ENCODE measurements at places on chromosomes 2 and 18.

GRCh38 chr2:29165362-29166241 lies 50.4 kb downstream of the CLIP4 start:
- no peak for DNase-seq

DNA sequence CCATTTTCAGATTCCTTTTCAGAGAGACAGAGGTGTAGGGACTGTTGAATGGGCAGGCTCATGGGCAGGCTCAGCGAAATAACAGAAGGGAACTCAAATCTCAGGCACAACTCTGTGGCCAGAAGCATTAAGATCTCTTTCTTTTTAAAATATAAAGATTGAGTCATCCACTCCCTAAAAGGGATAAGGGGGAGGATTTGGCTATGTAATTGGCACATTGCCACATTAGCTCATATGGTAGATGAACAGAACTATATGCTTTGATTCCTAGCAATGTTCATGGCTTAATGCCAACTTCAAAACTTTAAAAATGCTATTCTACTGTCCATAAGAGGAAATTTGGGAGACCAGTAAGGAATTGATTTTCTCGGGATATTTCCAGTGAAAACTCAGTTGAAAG lies 53.8 kb upstream of the SLC5A7 start:
- no peak for DNase-seq

DNA sequence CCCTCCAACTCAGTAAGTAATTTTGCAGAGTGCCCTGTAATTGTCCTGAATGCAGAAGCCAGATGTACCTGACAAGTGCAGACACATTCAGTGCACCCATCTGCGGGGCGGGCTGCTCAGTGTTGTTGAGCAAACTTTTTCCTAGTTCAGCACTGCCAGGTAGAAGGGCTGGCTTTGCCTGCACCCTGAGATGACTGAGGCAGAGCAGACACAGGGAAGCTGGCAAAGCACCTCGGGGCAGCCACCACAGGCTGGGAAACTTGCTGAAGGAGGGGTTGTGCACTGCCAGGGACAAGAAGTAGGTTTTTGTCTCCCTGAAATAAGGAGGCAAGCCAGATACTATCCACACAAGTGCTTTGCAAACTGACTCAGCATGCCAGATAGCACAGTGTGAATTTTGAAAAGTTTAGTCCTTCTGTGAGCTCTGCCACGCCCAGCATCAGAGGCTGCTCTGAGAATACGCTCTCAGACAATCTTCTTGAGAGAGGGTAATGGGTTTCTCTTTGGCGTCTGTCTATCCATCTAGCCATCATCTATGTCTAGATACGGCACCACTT lies 62.3 kb downstream of the SOWAHC start:
- no peak for DNase-seq

DNA sequence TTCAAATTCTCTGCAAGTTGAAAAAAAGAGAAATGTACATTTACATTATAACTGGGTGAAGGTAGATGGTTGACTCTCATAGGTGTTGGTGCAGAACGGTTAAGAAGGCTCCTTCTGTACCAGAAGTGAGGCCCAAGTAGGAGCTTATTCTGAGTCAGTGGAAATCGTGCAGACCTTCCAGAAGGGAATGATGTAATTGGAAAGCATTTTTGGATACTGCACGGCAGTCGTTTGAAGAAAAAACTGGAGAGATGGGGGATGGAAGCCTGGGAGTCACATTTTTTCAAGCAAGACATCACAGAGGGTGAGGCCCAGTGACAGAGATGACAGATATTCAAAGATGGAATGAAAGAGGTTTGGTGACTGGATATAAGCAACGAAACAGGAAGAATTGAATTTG lies 39.4 kb downstream of the HRH4 start:
- DNase-seq: no peak

GRCh38 chr2:236120829-236121228 lies 47.4 kb downstream of the GBX2 start:
- DNase-seq: no peak

GRCh38 chr2:66550826-66551225 lies 115.9 kb downstream of the MEIS1 start:
- no peak for DNase-seq

DNA sequence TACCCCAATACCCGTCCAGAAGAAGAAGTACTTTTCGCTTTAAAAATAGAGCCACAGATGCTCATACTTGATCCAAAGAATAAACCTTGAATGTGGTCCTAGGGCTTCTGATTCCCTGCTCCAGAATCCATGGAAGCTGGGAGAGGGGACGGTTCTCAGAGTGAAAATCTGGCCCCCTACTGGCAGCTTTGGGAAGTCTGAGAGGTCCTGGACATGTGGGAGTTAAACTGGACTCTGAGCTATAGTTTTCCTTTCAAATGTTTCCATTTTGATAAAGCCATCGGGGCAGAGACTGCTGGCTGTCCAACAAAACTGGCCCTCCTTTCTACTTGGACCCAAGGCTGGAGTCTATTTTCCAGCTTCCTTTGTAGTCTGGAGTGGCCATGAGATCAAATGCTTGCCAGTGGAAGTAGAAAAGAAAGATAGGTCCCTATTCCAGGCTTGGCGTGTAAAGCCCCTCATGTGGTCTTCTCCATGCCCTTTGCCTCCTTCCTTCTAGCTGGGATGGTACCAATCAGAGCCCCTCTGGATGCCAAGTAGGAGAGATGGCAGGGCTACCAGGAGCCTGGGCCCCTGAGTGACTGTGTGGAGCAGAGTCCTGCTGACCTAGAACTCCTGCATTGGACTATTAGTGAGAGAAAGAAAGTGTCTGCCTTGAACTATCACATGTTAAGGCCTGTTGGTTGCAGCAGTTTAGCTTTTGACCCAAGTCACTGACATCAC lies 37.7 kb upstream of the TBC1D8 start:
- DNase-seq: no peak

GRCh38 chr18:72584787-72585186 lies 40.6 kb upstream of the CBLN2 start:
- DNase-seq: no peak

DNA sequence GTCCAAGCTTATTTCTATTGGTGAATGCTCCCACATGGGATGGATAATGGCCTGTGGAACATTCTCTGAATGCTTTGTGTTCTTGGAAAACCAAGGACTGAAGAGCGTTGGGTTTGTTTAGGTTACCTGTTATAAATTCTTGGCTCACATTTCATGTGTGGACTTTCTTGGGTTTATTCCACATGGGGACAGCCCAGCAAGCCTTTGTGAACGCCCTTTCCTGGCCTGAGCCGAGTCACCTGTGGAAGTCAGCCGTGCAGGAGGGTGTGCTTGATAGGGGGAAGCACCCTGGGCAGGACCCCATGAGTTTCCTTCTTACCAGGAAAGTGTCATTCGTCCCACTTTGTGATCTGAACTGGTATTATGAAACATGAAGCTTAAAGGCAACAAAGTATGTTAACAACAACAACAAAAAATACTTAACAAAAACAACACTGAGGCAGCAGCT lies 4.1 kb downstream of the RAB31 start:
- no peak for DNase-seq

- no peak for DNase-seq
Observed at GRCh38 chr18:45738660-45739059, 14.7 kb downstream of the SLC14A1 start.
